ENCODE measurements at places on chromosomes 16 and 17.

GRCh38 chr17:28335959-28336871 lies 654 bp downstream of the TNFAIP1 start:
- peak; percentile 25 for DNase-seq

- peak; percentile 54 for DNase-seq
These were observed 727 bp downstream of the CORO7 start for GRCh38 chr16:4415538-4416199.

GRCh38 chr17:32127158-32127897 lies 15.0 kb upstream of the RHOT1 start:
- DNase-seq: peak; percentile 80

- no peak for DNase-seq
These were observed 37.4 kb upstream of the RPH3AL start for GRCh38 chr17:390025-390424.

DNA sequence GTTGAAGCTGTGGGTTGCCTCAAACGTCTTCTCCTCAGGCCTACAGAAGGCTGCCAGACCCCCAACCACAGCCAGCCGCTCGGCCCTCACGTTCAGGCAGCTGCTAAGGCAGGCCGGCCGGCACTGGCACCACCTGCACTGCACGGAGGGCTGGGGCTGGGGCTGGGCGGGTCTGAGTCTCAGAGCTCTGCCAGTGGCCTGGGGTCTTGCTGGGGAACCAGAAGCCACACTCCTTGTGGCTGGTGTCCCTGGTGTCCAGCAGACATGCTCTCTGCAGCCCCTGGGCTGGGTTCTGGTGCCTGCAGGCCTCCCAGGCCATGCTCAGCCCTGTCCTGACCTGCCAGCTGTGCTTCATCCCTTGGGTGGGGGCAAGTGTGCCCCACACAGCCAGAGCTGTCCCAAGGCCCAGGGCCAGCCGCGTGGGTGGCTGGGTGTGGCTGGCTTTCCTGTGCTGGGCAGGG lies 42.0 kb downstream of the BAHCC1 start:
- DNase-seq: no peak

DNA sequence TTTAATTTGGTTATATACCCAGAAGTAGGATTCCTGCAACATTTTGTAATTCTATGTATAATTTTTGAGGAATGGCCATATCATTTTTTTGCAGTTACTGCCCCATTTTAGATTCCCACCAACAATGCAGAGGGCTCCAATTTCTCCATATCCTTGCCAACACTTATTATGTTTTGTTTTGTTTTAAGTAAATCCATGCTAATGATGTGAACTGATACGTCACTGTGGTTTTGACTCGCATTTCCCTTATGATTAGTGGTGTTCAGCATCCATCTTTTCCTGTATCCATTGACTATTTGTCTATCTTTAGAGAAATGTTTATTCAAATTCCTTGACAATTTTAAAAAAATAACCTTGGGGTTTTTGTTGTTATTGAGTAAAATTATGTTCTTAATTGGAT lies 826.4 kb downstream of the CDH11 start:
- no peak for DNase-seq

- no peak for DNase-seq
These were observed 1.2 kb downstream of the ATP6V0A1 start for GRCh38 chr17:42459801-42460281.

GRCh38 chr16:86243571-86244154 lies 266.7 kb upstream of the FOXF1 start:
- DNase-seq: no peak

- no peak for DNase-seq
These were observed 9.5 kb downstream of the CYB561 start for GRCh38 chr17:63436523-63437110.

DNA sequence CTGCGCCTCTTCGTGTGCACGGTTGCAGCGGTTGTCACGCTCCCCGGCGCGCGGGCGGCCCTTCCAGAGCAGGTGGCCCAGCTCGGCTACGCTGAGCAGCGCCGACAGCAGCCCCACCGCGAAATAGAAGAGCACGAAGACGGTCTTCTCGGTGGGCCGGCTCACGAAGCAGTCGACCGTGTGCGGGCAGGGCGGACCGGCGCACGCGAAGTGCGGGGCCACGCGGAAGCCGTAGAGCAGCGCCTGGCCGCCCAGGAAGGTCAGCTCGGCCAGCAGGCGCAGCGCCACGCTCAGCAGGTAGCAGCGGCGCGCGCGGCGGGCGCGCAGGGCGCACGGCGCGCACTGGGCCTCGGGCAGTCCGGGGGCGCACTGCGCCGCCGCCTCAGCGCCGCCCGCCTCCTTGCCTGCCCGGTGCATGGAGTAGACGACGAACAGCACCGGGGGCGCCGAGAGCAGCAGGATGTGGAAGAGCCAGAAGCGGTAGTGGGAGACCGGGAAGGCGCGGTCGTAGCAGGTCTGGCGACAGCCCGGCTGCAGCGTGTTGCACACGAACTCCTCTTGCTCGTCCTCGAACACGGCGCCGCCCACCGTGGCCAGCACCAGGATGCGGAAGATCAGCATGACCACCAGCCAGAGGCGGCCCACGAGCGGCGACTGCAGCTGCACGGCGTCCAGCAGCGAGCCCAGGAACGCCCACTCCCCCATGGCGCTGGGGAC lies 1.3 kb downstream of the GJD3 start:
- DNase-seq: no peak

DNA sequence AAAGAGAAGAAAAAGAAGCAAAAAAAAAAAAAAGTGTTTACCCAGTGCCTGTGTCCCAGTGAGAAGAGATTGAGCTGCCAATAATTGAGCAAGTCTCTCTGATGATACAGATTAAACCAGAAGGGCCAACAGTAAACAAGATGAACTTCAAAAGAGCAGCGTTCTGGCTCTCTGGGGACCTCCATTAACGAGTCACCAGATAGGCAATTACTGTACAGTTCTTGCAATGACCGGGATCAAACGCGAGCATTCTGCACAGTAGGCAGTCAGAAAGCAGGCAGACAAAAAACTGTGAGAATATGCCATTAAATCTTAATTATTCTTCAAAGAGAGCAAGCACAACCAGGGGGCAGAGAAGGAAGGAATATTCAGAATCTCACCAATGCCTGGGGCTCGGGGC lies 626.1 kb downstream of the TMEM114 start:
- DNase-seq: no peak

DNA sequence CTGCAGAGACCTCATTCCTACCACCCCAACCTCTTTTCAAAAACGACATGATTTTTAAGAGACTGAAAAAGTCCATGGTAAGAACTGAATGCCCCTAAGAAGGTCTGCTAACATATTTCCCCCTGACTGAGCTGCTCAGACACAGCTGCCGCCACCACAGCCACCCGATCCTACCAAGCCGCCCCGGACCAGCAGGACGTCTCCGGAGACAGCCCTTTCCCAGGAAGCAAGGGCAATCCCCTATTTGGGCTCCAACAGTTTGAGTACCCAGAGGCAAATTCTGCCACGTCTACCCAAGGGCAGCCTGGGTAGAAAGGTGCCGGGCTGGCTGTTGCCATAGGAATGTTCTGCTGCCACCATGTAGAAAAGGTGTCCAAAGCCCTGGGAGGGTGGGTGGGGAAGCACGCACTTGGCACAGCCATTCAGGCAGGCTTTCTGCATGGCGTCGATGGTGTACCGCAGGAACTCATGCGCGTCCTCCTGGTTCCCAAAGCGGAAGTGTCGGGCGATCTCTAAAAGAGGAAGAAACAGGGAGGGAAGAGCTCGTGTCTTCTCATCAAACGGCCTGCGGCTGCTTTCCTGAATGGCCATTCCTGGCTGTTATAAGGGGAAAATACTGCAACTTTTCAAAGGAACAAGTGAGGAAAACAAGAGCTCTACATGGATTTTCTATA lies 13.6 kb downstream of the USP36 start:
- no peak for DNase-seq

DNA sequence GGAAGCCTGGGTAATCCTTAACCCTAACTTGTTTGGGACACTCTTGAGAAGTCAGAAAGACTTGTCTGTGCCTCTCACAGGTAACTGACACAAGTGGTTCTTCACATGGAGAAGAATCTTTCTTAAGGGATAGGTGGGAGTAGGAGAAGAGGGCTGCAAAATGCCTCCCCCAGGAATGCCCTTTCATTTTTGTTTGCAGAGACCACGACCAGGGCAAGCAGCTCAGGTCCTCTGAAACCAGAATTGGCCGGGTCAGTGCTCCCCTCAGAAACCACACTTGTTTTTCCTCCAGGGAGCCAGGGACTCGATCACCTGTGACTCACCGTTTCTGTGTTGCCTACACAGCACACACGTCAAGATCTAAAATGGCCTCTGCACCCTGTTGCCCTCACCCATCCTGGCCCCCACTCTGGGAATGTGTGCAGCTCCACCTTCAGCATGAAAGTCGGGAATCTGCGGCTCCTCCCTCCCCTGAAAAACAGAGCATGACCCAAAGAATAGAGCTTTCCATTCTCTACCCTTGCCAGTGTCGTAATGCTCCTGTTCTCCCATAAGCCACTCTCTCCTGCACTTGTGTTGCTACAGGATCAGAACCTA lies 36.1 kb downstream of the HNF1B start:
- no peak for DNase-seq

DNA sequence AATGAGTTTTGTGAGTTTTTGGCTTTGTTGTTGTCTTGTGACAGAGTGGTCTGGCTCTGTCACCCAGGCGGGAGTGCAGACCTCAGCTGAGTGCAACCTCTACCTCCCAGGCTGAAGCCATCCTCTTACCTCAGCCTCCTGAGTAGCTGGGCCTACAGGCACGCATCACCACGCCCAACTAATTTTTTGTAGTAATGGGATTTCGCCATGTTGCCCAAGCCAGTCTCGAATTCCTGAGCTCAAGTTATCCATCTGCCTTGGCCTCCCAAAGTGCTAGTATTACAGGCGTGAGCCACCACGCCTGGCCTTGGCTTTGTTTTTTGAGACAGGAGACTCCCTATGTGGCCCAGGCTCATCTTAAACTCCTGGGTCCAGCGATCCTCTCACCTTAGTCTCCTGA lies 15.1 kb downstream of the CRK start:
- no peak for DNase-seq

Measured in activated CD4-positive, alpha-beta T cell treated with anti-CD3 and anti-CD28 coated beads for 4 hours (primary cell).